Activated naive CD4-positive, alpha-beta T cell (primary cell): ENCODE measurements at places on chromosomes 1 and 21.

DNA sequence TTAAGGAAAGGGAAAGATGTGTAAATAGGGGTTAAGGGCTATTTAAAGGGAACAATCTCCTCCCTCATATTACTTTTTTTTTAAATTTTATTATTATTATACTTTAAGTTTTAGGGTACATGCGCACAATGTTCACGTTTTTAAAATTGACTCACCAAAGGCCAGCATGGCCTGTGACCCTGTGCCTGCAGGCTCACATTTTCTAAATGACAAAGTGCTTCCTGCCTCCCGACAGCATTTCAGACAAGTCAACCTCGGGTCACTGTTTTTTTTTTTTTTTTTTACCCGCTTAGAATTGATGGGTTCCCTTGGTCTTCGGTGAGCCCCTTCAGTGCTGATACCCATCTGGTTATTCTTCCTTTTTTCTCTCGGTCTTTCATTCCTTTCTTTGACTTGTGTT is 70.4 kb upstream of the SCAF4 start:
- no peak for DNase-seq

DNA sequence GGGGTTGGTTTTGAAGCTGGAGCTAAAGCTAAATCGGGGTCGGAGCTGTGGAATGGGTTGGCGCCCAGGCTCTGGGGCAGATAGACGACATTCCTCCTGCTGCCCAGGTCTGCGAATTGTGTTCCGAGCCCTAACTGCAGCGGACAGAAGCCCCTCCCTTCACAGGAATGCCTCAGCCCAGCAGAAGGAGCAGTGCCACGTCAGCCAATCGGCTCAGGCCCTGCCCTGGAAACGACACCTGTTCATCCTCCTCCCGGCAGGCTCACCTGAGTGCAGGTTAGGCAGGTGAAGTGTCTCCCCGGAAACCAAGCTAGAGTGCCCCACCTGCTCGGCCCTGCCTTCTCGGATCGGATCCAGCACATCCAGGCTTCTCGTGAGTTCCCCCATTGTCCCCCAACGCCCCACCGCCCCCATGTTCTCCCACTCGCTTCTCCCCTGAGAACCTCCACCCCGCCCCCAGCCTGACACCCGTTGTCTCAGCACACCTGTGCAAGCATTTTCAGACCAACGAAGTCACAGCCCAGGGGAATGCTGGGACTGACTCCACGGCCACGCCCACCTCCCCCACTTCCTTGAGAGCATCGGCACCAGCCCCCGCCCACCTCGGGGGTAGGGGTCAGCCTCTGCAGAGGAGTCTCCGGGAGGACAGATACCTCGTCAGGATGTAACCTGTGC is 775 bp downstream of the TMEM125 start:
- DNase-seq: no peak

- DNase-seq: no peak
These were observed 3.8 kb downstream of the DNASE2B start for GRCh38 chr1:84402060-84402459.

DNA sequence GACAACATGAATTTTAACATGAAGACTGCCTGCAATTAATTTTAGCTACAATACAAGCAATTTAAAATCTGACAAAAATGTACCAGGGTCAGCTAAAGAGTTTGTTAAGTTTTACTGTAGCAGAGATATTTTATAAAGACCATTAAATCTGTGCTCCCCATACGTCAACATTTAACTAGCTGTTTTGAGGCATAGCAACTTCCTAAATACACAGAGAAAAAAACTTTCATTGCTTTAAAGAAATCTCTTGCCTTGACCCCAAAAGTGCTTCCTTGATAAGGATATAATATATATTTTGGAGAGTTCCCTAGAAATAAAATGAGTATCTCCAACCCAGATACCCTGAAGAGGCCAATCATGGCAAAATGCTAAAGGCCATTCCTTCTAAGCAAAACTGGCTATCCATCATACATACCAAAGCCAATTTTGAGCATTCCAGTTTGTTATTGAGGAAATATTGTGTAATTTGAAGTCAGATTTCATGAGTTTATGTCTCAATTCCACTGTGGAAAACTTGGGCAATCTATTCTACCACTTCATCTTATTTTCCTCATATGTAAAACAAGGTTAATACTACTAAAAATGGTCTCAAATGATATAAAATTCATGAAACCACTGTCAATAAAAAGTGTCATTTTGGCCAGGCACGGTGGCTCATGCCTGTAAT is 19.1 kb downstream of the ASPM start:
- DNase-seq: no peak

DNA sequence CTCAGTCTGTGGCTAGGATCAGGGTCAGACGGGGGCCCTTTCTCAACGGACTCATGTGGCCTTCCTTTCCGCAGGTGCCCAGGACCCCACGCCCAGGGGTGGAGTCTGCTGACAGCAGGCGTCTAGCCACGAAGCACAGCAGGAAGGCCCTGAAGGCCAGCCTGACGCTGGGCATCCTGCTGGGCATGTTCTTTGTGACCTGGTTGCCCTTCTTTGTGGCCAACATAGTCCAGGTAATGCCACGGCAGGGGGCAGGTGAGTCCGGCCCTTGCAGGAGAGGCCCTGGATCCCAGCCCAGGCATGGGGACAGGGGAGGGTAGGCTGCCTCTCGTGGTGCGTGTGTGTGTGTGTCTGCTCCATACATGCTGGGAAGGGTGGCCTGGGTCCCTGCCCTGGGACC is 13.8 kb downstream of the HTR6 start:
- DNase-seq: no peak

GRCh38 chr1:207866471-207867135 is 44.3 kb downstream of the CD34 start:
- no peak for DNase-seq

GRCh38 chr21:42352441-42353095 is 1.8 kb upstream of the TFF2 start:
- no peak for DNase-seq

GRCh38 chr1:21294266-21294989 is 4.2 kb upstream of the ECE1 start:
- DNase-seq: peak; percentile 52

DNA sequence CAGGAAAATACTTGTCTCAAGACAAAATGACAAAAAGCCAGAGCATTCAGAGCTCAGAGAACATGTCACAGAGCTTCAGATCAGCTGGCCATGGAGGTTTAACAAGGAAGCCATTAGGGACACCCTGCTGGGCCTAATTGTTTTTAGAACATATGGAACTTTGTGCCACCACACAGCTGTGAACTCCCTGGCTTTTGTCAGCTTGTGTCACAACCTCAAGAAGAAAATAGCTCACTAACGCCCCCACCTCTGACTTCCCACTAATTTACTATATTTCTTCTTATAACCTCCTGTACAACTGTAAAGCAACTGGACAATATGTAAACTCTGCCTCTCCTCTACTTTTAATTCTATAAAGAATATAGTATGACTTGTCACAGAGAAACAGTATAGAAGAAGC is 21.0 kb upstream of the TDRD10 start:
- no peak for DNase-seq

GRCh38 chr1:193516755-193517388 is 330.5 kb upstream of the B3GALT2 start:
- DNase-seq: no peak

GRCh38 chr21:23093259-23093658 is 2095.1 kb downstream of the NCAM2 start:
- DNase-seq: no peak

- DNase-seq: no peak
These were observed 12.4 kb downstream of the ADAR start for GRCh38 chr1:154595621-154596020.
